Ascending aorta (tissue), 2 donors: ENCODE measurements at places on chromosomes 1 and 21. TPM values are rescaled to one million over a fixed set of nuclear protein-coding genes. Genes with fewer than 3 reads are reported as not detected.

TMCC2 gene
- 5.2 TPM for total RNA-seq

GRCh38 chr1:117563492-117563875 lies 42.4 kb upstream of the TENT5C start:
- no peak for DNase-seq

DNA sequence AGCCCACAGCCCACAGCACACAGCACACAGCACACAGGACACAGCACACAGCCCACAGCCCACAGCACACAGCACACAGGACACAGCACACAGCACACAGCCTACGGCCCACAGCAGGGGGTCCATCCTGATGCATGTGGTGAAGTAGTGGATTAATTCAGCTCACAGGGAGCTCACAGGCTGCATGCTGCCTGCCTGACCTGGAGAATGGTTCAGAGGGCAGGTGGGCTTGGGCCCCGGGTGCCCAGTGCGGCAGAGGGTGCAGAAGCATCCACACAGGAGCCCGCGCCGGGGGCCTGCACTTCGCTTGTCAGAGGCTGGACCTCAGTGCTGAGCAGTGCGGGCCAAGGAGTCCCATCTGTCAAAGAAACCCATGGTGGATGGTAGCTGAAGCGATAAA lies 21.1 kb upstream of the AJAP1 start:
- no peak for DNase-seq

ELAVL4 gene
- total RNA-seq: not detected

DNA sequence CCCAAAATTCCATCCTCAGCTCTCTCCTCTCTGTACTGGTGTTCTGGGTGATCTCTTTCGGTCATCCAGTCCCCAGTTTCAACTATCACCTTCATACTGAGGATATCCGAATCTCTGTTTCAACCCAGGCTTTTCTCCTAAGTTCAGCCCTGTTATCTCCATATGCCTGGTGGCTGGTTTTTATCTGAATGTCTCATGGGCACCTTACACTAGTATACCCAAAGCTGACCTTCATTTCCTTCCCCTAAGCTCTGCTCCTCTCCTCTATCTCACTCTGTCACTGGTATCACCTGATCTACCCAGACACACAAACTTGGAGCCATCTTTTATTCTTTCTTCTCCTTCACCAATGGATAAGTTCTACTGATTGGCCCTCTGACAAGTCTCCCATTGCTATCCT lies 53.0 kb downstream of the LRRC71 start:
- DNase-seq: no peak

DNA sequence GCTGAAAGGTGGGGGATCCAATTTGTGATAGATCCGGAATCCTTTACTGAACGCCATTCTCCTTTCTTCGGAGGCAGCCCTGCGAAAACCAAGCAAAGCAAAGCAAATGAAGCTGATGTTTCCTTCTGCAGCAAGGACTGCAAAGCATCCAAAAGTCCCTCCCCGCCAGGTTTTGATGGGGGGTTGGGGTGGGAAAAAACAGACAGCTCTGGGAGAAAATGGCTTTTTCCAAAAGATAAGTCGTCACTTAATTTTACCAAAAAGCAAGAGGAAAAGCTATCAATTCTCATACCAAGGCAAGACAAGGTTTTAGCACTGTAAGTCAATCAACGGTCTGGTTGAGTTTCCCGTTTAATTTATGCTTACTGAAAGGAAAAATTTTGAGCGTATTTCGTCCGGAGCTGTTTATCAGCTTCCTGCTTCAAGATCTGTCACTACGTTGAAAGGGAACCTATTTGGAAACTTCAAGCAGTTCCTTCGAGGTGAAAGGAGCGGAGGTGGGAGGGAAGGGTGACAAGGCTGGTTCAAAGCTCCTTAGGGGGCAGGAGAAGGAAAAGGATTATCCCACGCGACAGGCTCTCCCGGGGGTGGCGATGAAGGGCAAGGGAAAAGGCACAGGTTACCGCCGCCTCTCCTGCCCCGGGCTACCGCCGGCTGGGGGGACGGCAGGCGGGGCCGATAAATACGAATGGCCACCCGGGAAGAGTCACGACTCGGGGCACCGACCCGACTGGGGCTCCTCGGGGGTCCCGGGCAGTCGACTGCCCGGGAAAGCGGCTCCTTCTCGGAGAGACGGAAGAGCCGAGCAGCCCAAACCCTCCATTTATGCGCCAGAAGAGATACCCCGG lies 750 bp downstream of the SYNJ1 start:
- DNase-seq: no peak

- no peak for DNase-seq
These were observed 5.1 kb downstream of the ECHDC2 start for GRCh38 chr1:52916241-52916975.

GRCh38 chr1:172308577-172308976 lies 111.9 kb upstream of the C1orf105 start:
- no peak for DNase-seq

- no peak for DNase-seq
These were observed 6.4 kb upstream of the C1orf21 start for GRCh38 chr1:184380468-184380867.

- DNase-seq: no peak
These were observed 22.0 kb downstream of the LEPR start for GRCh38 chr1:65442442-65442841.

APOBEC4 gene
- not detected for total RNA-seq

- DNase-seq: peak; percentile 72
These were observed 30.8 kb upstream of the RPTN start for GRCh38 chr1:152189657-152190442.

- no peak for DNase-seq
These were observed 27.1 kb downstream of the FTCD start for GRCh38 chr21:46128106-46128932.

SORT1 gene
- total RNA-seq: 111 TPM

DNA sequence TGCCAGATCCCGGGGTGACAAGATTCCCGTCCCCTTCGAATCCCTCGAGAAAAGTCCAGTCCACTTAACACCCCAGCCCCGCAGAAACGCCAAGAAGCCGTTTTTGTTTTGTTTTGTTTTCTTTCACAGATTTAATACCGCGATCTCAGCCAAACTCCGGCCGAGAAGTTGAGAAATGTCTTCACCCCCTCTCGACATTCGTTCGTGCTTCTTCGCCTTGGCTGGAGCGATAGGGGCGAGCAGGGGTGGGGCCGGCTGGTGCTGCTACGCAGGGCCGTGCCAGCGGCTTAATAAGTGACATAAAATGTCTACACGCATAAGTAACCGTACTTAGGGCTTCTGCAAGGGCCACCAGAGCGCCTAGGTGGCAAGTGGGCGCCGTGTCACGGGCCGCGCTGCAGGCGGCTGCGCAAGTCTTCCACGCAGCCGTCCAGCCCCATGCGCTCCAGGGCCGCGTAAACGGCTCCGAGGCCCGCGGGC lies 4.9 kb downstream of the TNFRSF25 start:
- DNase-seq: no peak

GRCh38 chr1:150562446-150563339 lies 13.5 kb downstream of the ADAMTSL4 start:
- DNase-seq: no peak

DNA sequence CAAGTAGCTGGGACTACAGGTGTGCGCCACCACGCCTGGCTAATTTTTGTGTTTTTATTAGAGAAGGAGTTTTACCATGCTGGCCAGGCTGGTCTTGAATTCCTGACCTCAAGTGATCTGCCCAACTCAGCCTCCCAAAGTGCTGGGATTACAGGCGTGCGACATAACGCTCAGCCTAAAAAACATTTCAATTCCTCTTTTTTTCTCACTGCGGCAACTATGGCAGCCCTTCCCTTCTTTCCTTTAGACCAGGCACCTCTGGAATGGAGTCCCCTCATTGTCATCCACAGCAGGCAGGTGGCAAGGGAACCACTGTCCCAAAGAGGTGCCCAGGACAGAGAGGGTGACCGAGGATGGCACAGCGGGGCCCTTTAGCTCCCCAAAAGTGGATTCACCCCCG lies 14.1 kb downstream of the CEP104 start:
- no peak for DNase-seq

MORN1 gene
- 18.4 TPM for total RNA-seq

GRCh38 chr1:212460376-212460775 lies 27.7 kb downstream of the NENF start:
- DNase-seq: no peak

- DNase-seq: no peak
These were observed 15.9 kb downstream of the BMP8A start for GRCh38 chr1:39507230-39507928.

GRCh38 chr21:45836268-45836655 lies 145.3 kb upstream of the COL6A1 start:
- no peak for DNase-seq

A3GALT2 gene
- not detected for total RNA-seq

DNA sequence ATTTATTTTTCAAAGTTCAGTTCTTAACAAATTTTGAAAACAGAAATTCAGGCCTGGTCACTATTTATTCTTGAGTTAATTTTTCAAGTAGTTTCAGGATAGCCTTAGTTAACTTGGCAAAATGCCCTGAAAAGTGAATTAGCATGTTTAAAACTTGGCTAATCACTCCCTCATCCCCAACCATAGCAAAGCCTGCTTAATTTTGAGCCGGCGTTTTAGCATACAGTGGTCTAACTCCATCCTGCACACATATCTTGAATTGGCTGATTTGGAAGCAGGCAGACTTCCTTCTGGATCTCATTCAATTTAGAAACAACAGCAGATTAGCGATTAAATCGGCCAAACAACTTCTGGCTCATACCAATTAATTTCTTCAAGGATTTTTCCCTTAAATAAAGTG lies 439.2 kb downstream of the PTBP2 start:
- no peak for DNase-seq

- no peak for DNase-seq
These were observed 393.9 kb downstream of the PLPP3 start for GRCh38 chr1:56185493-56185892.

DNA sequence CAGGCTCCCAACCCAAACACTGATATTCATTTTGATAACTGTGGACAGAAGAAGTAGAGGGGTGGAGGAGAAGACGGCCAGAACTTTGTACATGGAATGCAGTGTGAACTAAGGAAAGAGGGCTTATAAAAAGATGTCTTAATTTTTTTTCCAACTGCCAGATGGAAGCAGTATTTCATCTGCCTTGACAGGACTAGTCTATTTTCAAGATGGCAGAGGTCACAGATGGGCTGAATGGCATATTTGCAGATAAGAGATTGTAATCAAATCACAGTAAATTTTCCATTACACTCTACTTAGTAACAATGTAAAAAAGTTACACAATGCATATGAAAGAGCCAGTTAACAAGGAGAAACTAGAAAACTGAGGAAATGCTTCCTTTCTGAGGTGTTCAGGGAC lies 246.8 kb upstream of the FMN2 start:
- no peak for DNase-seq

DNA sequence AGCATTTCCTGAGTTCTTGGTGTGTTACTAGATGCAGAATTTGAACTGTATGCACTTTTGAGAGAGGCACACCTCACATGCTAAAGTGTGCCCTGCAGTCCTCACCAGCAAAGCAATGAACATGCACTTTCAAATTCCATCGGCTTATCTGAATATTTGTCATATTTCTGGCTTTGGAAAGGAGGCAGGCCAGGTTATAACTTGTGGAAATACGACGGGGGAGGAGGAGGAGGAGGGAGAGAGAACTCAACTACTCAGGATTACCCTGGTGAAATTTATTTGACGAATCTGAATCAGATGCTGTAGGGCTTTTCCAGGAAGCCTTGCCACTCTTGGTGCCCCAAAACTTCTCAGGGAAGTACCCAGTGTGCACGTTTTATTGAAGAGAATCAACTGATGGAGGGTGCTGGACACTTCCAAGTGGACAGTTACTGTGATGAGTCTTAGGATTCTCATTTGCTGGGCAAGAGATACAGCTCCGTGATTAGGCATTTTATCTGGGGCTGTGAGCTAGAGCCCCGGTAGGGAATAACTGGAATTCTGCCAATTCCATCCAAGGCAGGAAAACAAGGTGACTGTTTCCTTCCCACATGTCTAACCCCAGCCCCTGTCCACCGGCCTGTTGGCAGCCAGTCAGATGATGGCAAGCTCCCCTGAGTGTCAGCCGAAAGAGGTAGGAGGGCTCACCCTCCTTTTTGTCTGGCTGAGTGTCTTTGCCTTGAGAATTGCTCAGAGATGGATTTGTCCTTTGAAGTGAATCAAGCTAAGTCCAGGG lies 3.8 kb downstream of the PDPN start:
- DNase-seq: no peak

DNA sequence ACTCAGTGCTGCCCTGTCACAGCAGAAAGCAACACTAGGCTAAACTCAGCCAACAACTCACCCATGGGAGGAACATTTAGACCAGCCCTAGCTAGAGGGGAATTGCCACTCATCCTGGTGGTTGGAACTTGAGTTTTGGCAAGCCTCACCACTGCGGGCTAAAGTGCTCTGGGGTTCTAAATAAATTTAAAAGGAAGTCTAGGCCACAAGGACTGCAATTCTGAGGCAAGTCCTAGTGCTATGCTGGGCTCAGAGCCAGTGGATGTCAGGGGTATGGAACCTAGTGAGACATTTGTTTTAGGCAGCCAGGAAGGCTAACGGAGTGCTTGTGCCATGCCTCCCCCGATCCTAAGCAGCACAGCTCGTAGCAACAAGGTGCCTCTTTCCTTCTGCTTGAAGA lies 78.0 kb downstream of the RGS13 start:
- no peak for DNase-seq

DNA sequence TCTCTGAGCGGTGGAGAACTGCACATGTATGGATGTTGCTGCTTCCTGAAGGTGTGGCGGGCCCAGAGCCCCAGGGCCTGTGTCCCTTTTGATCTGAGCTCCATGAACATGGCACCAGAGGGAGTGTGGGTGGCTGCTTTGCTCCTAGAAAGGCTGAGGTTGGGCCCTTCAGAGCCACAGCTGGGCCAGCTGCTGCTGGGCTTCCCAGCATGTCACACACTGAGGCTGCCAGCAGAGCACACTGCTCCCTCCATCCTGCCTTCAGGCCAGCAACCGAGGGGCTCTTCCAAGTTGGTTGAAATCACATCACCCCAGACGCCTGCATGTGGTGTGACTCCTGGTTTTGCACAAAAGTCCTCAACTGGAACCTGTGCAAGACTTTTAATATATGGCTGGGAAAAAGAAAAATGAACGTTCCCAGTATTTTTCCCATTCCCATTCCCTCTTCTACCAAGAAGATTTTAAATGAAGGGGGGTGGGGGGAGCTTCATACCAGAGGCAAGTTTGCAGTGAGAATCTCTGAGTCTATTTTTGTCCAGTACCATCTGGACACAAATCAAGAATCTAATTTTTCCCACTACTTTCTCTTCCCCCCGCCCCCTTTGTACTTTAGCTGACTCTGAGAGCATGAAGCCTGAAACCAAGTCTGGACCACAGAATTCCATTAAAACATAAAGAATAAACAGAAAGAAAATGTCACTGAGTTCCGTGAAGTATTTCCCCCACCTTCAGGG lies 26.2 kb upstream of the NGF start:
- DNase-seq: no peak

OR2G2 gene
- not detected for total RNA-seq

DNA sequence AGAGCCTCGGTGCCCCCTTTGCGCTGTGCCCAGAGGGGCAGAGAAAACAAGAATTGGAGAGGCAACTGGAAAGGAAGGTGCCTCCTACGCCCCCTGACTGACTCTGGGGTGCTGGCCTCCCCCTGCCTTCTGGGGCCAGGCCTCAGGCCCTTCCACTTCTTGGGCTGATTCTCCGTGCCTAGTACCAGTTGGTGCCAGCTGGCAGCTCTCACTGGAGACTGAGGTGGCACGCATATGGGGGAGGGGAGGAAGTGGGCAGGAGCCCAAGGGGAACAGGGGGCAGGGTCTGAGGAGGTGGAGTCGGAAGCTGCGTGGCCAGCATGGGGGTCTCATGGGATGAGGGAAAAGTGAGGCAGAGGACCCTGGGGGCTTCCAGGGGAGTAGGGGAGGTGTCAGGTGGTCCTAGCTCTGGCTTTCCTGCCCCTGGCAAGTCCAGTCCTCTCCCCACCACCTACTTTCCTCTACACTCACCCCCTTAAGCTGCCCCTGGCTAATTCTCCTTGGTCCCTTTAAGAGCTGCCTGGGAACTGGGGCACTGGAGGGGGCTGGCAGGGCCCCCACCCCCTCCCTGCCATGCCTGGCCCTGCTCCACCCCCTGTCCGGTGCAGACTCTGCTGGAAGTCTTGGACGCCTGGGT lies 6.5 kb upstream of the SEMA4A start:
- DNase-seq: peak; percentile 71
